ENCODE measurements at places on chromosomes 7 and 10.

GRCh38 chr10:78832281-78832680, 236.5 kb upstream of the ZMIZ1 start:
- DNase-seq, result no peak

DNA sequence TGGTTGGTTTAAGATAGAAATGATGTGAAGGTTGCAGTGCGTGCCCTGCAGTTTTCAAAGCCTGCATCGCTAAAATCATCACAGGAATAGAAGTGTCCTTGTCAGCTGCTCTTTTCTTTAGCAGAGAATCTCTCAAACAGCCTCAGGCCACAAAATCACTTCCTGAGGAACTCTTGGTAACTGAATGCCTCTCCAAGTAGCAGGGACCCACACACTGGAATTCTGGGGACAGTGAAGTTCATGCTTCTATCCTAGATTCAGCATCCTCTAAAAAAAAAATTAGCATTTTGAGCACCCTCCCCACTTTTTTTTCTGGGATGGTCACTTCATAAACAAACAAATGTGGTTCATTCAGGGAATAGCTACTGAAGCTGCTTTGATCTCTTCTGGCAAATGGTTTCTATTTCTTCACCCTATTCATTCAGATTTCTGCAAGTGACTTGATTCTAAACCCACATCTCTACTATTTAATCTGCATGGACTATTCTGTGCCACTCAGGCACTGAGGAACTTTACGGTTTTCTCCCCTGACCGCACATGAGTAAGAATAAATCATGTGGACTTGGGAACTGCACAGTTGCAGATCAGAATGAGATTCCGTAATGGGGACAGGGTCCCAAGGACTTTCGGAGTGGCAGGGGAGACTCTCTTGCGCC, 306.9 kb downstream of the FRMD4A start:
- DNase-seq, result no peak

DNA sequence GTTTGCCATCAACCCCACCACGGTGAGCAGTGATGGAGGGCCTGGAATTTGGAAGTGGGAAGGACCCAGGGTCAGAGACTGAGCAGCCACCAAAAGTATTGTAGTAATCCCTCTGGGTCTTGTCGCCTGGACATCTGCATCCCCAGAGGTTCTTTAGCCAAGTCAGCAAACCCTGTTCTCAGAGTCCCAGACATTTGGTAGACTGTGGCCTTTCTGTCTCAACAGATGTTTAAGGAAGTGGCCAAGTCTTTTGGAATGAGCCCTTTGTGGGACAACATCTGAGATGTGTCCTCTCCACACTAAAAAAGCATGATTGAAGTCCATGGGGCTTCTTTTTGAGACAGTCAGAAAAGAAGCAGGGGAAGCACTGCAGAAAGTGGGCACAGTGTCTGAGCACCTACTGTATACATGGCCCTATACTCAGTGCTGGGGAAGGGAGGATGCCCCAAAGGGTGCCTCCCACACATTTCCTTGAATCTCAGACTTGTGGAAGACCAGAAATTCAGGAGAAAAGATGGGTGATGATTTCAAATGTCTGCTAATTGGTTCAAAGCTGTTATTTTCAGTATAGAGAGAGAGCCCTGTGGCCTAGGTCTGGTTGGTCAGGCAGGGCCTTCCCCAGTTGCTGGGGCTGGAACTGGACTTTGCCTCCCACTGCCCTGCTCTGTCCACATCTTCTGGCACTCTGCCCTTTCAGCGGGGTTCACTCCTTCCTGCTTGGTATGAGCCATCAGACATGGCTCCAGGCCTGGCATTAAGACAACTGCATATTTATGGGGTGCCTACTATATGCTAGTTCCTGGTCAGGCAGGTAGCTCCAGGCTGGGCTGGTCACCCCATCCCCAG, 26.5 kb upstream of the VSIR start:
- DNase-seq, result no peak

DNA sequence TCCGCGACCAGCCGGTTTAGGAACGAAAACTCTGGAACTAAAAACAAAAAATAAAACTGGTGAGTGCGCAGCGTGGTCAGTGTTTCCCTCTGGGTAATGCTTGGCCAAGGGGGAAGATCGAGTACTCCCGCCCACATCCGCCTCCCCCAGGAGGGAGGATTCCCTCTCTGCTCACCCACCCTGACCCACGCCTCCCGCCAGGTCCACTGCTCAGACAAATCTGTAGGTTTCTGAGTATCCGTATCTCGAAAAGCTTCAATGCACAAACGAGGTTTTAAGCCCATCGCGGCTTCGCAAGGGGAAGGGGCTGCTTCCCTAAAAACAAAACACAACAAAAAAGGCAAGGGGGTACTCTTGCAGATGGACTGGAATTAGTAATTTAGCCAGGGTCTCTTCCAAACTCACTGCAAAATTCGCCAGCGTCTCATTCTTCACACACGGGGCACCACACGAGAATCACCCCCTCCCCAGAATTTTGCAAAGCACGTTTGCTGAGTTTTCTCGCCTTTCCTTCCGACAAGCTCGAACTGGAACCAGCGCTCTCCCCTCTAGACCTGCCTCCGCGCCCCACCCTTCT, 75.2 kb downstream of the INSIG1 start:
- DNase-seq, result no peak

- no peak for DNase-seq
Measured at GRCh38 chr10:1559311-1559710, 178.0 kb downstream of the ADARB2 start.

GRCh38 chr10:75401569-75402485, at the start of gene ZNF503:
Gene ZNF503, minus strand, starts transcription at chr10:75401764. Its CDS starts 345 bp downstream, at chr10:75401419.
- peak; percentile 53 for DNase-seq

DNA sequence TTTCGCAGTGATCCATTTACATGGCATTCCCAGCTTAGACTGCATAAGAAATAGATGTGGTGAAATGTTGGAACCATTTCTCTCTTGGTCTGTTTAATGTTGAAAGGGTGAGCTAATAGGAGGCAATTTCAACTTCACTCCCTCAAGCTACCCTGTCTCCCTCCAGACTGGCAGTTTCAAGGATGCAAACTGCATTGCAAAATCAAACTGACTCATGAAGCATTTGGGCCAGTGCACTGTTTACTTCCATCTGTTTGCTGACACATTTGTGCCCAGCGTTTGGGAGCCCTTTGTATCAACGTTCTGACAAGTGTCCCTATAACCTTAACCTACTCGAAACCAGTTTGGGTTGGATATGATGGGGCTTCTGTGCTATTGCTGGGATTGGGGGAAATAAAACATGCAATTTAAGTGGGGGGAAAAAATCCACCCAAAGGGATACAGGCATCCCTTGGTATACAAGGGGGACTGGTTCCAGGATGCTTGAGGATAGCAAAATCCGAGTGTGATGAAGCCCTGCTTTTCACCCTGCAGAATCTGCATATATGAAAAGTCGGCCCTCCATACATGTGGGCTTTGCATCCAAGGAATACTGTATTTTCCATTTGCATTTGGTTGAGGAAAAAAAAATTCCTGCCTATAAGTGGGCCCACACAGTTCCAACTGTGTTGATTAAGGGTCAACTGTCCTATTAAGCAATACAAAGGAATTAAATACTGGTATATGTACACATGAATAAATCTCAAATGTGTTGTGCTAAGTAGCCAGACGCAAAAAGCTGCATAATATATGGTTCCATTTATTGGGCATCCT, 15.6 kb downstream of the RHEB start:
- DNase-seq, result no peak

DNA sequence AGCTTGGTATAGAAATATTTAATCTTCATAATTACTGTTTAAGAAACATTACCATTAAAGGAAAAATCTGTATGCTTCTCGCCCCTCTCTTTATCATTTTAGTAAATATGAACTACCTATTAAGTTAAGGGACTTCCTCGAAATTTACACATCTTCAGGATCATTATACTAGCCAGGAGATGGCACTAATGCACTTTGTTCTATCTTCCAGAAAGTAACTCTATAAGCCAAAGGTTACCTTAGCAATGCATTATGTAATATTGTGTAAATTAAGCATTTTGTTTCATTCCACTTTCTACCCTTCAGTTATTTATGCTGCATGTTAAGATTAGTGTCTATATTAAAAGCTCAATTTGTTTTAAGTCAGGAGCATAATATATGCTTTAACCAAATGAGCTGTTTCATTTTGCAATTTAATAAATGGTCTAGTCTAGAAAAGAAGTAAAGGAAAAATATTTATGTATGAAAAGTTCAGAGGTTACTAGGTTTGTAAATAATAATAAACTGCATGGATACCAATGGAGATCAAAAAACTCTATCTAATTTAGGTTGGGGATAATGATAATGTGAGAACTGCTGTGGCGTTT, 128.5 kb downstream of the ANKRD7 start:
- no peak for DNase-seq

- DNase-seq, result no peak
Measured at GRCh38 chr7:156840134-156840533, 52.8 kb downstream of the LMBR1 start.

DNA sequence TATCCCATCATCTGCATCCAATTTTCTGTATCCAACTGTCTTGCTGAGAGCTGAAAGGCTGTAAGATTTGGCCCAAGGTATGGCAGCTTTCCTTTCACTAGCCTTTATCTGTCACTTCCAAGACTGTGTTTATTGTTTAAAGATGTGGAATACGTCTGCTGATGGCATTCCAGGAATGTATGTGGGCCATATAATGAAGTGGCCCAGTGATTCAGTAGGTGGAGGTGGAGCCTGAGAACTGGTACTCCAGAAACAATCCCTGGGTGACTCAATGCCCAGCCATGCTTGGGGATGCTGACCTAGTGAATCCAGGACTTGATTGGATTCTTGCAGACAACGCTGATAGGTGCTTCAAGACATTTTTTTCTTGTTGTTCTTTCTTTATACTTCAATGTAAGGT, 13.5 kb downstream of the NEUROD6 start:
- no peak for DNase-seq
